Purkinje cell (primary cell): ENCODE measurements at places on chromosomes 5 and 9. TPM values are rescaled to one million over a fixed set of nuclear protein-coding genes. Genes with fewer than 3 reads are reported as not detected.

Gene TMEM174
- polyA plus RNA-seq, result not detected in 2 replicates

Gene HMMR
- polyA plus RNA-seq, result 0.70 TPM in 1 of 2 replicates, not detected in the other

Gene GCNT1
- polyA plus RNA-seq, result 0.66 TPM in 1 of 2 replicates, not detected in the other

Gene FBXW11
- 15.2 and 16.0 TPM in 2 replicates for polyA plus RNA-seq

Gene INIP
- polyA plus RNA-seq, result 30.7 and 40.7 TPM in 2 replicates

Gene NUTM2F
- polyA plus RNA-seq, result not detected in 2 replicates

Gene PCDHGB2
- polyA plus RNA-seq, result 0.08 and 2.9 TPM in 2 replicates

Gene TMEM8B
- polyA plus RNA-seq, result 7.1 and 9.0 TPM in 2 replicates

Gene CDK9
- 4.6 and 9.2 TPM in 2 replicates for polyA plus RNA-seq

Gene OTP
- not detected in 2 replicates for polyA plus RNA-seq
